Left kidney (tissue), 8 donors: ENCODE measurements at places on chromosomes 6 and 20.

DNA sequence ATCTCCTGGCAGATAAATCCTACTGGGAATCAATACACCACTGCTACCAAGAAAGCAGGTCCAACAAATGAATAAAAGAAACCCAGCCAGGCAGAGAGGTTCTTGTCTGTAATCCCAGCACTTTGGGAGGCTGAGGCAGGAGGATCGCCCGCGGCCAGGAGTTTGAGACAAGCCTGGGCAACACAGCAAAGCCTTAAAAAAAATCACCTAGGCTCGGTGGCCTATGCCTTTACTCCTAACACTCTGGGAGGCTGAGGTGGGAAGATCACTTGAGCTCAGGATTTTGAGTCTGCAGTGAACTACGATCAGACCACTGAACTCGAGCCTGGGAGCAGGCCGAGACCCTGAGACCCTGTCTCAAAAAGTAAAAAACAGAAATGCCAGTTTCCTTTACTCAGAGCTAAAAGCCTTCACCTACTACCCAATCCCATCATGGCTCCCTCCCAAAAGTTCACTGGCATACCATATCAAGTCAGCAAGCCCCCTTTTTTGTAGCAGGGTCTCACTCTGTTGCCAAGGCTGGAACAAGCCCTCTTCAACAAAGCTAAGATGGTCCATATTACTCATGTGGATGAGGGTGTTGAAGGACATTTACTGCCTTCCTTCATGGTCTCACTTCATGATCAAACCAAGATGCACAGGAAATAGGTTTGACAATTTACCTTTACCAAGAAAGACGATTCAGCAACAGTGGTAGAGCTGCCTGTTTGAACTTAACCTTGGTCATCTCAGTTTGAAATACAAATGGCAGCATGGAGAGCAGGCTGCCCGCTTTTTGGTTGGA lies 5.3 kb downstream of the SNX5 start:
- DNase-seq, result no peak

- DNase-seq, result no peak
Observed at GRCh38 chr20:50701041-50701963, 10.0 kb upstream of the RIPOR3 start.

GRCh38 chr6:112241820-112242429 lies 12.4 kb downstream of the LAMA4 start:
- DNase-seq, result no peak

GRCh38 chr6:3813150-3813780 lies 35.9 kb upstream of the FAM50B start:
- no peak for DNase-seq

DNA sequence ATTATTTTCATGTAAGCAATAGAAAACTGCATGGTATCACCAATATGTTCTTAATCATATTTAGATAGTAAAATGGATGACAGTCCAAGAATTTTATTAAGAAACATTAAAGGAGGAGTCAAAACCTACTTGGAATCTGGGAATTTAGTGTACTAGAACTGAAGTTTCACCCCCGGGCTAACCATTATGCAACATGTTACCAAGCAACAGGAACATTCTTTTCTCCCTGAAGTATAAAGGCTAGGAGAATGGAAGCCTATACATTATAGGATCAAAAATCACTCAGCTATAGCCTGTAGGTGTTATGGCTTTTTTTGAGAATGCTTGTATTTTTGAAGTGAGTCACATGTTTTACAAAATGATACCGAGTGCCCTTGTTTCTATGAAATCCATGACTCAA lies 538.3 kb downstream of the GRIK2 start:
- DNase-seq, result no peak

GRCh38 chr6:164882236-164882635 lies 427.2 kb downstream of the C6orf118 start:
- DNase-seq, result no peak

- DNase-seq, result no peak
Observed at GRCh38 chr6:21616005-21616404, 22.5 kb downstream of the SOX4 start.

DNA sequence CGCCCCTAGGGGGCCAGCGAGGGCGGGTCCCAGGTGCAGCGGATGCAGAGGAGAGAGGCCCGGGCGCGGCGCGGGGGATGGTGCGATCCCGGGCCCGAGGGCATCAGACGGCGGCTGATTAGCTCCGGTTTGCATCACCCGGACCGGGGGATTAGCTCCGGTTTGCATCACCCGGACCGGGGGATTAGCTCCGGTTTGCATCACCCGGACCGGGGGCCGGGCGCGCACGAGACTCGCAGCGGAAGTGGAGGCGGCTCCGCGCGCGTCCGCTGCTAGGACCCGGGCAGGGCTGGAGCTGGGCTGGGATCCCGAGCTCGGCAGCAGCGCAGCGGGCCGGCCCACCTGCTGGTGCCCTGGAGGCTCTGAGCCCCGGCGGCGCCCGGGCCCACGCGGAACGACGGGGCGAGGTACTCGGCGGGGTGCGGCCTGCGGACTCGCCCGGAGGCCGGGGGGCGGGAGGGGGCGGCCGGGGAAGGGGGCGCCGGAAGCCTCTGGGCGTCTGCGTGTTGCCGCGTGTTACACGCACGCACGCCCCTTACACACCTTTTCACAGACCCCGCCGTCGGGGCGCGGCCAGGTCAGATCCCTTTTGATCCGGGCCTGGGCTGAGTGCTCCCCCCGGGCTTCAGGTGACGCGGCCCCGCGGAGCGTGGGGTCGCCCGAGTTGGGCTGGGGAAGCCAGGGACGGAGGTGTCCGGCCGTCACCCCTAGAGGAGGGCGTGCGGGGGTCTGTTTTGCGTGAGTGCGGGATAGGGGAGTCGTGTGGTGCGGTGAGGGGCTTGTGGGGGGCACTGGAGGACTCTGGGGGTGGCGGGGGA lies 412 bp downstream of the TRIB3 start:
- DNase-seq, result no peak

- no peak for DNase-seq
Observed at GRCh38 chr6:156634048-156634447, 143.1 kb upstream of the ARID1B start.

GRCh38 chr6:63581355-63582013 lies 9.2 kb downstream of the LOC128125822 start:
- no peak for DNase-seq

- DNase-seq, result no peak
Observed at GRCh38 chr6:117399126-117399525, 26.6 kb downstream of the ROS1 start.

DNA sequence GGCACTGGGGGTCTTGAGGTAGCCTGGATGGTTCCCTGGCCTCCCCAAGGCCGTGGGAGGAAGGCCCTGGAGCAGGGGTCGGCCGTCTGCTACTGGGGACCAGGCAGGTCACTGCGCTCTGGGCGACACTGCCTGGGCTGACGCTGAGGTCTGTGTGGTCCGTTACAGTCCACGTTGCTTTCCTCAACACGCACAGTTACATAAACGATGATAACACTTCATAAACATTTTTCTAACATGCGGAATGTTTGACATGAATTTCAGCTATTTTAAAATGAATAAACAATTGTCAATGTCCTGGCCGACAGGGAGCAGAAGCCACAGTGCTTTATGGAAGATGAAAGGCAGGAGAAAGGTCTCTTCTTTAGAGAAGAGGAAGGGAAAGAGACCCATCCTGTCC lies 10.2 kb upstream of the RBBP8NL start:
- no peak for DNase-seq
